ENCODE measurements at places on chromosomes 2 and 18.

DNA sequence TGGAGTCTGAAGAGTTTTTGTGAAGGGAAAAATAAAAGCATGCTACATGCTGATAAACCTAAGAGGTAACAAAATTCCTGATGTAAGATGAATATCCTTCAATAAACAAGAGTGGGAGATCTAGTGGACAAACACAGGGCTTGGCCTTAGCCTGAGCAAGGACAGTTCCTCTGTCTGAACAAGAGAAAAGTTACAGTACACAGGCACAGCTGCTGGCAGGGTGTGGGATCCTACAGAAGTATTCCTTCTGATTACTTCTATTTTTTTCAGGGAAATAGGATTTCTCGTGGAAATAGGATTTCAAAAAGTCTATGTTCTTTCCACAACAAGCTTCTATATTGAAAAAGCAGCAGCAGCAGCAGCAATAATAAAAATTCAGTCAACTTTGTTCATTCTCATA lies 54.1 kb downstream of the NBAS start:
- no peak for ATAC-seq

GRCh38 chr18:23502516-23503037 lies 734 bp upstream of the RMC1 start:
- ATAC-seq = no peak

DNA sequence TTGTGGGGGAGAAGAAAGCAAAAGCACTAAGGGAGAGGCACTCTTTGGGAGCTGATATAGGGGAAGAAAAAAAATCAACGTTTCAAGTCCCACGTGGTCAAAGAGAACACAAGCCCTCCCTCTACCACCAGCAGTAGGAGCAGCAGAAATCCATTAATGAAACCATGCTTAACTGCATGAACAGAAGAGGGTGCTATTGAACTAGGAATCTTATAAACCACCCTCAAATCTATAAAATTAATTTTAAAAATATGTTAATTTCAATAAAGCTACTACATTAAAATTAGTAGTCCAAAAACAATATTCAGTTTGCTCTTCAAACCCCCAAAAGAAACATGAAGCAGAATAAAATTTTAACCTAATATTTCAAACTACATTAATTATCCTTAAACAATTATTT lies 147.8 kb downstream of the TMEM18 start:
- no peak for ATAC-seq

GRCh38 chr18:63590373-63590772 lies 3.2 kb downstream of the SERPINB13 start:
- ATAC-seq = no peak

DNA sequence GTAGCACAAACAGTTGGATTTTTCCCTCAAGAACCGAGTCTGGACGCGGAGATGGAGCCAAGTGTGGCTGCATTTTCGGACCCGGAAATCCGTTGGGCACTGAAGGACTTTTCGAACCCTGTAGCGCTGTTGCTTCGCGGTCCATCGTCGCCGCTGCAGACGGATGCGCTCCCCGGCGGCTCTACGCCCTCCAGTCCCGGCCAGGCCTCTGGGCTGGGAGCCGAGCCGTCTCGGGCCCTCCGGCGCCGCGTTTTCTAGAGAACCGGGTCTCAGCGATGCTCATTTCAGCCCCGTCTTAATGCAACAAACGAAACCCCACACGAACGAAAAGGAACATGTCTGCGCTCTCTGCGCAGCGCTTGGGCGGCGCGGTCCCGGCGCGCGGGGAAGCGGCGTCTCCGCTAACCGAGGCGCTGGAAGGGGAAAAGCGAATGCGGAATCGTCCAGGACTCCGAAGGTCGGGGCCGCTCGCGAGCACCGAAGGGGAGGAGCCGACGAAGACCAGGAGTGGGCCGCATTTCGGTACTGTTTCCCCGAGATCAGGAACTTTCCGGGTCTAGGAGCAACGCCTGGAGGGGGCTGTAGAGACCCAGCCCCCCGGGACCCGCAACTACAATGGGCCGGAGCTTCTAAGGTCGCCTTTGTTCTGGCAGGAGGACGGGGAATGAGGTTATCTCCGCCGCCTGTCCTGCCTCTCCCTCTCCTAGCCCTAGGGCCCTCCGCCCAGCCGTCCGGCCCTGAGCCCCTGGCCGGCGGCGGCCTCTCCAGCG lies 3.2 kb downstream of the EMX1 start:
- ATAC-seq = no peak

DNA sequence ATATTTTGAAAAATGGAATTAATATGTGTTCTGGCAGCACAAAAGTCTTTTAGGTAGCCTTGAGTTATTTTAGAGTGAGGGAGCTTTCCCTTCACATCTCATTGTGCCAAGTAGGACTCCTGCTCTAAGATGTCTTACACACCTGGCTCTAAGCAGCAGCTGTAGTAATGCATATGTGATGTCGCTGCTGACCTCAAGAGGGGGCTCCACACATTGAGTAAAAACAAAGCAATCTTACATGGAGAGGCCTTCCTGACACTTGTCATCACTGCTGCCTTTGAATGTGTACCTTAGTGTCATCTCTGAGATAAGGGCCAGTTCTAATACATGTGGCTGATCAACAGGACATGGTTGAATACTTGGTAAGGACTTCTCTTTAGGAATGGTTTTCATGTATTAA lies 75.8 kb downstream of the ACTR3 start:
- peak; percentile 57 for ATAC-seq

DNA sequence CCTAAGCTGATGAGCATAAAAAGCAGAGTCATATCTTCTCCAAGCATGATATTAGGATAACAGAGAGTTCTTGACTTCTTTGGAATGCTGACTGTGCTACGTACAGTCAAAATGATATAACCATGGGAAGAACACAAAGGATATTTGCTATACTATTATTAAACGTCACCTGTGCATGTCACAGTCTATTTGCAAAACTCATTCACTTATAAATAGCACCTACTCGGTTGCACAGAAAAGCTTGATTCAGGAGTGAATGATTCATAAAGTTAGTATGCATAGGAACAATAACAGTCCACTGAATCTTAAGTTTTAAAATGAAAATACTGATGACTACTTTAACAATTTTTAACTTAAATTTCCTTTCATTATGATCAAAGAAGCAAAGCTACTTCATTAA lies 83.3 kb downstream of the SP3 start:
- ATAC-seq = no peak

GRCh38 chr2:55839182-55839819 lies 84.3 kb downstream of the EFEMP1 start:
- no peak for ATAC-seq

- no peak for ATAC-seq
Observed at GRCh38 chr2:229952256-229952835, 30.0 kb downstream of the FBXO36 start.

DNA sequence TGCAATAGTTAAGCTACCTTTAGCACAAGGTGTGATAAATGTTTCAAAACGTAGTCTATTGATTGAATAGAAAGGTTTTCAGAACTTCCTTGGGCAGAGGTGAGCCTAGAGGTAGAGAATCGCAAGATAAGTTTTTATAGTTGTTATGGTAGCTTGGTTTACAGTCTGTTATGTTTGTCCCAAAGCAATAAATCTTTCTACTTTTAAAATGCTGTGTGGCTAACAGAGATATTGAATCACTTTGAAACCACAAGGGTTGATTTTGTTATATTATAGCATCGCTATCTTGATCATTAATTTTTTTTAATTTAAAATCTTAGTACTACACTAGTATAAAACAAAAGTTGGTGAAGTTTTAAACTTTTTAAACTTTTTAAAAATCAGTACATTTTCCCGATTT lies 126.7 kb downstream of the TMEM182 start:
- ATAC-seq = no peak

DNA sequence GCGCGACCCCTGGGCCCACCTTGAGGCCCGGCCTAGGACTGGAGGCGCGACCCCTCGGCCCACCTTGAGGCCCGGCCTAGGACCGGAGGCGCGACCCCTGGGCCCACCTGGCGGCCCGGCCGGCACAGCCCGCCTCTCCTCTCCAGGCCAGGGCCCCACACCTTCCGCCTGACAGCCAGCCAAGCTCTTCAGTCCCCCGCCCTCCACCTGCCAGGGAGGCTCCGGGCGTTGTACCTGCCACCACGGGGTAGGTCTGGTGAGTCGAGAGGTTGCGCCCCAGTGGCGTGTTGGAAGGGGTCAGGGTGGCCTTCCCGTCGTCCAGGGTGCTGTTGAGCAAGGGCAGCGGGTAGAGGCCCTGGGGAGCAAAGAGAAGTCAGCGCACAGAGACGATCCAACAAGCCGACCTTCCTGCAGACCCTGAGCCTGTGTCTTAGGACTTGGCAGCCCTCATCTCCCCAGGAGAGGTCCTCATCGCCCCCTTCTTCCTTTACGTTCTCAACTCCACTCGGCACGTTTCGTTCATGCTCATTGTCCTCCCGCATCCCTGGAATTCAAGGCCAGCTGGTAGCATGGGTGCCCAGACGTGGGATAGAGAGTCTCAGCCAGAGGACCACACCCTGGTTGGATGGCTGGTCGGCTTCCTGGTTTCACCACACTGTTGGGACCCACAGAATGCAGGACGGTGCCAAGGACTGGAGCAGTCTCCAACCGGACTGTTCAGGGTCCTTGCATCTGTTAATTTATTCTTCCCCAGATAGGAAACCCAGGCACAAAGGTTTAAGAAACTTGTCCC lies 42.2 kb downstream of the PAX8 start:
- ATAC-seq = no peak

DNA sequence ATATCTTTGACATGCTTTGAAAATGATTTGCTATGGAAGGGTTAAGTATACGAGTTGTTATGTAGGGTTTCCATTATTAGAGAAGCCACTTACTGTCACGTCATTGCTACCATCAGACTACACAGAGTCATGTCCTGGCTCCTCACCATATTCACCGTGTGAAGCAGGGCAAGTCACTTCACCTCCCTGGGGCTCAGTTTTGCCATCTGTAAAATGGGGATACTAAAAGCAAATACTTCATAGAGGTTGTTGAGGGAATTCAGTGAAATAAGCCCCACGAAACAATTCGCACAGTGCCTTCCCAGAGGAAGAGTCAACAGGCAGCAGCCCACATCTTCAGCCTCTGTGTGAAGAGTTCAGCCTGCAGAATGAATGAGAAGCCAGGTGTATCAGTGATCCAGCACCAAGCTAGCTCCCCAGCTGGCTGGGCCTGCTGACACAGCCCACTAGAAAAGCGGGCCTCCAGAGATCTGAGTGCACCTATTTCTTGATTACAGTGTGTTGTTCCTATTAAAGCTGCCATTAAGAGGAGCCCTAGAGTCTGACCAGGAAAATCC lies 3.4 kb downstream of the DIPK1C start:
- ATAC-seq = no peak

GRCh38 chr18:75105551-75106254 lies 103.2 kb downstream of the PTGR3 start:
- ATAC-seq = no peak

DNA sequence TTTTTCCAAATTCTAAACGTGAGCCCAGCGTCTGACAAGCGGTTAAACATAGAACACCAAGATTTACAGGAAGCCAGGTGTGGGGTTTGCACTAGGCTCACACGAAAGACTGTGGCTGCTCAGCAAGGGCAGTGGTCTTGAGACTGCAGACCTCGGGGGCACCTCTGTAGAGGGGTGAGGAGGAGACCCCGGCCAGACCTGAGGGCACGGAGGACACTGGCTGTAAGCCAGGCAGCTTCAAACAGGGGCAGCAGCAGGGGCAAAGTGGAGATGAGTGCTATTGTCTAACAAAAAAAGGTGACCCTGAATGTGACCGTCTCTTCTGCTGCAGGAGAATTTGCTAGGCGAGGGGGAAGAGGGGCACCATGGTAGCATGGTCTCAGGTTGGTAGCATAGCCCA lies 140.3 kb downstream of the CYP26B1 start:
- no peak for ATAC-seq

DNA sequence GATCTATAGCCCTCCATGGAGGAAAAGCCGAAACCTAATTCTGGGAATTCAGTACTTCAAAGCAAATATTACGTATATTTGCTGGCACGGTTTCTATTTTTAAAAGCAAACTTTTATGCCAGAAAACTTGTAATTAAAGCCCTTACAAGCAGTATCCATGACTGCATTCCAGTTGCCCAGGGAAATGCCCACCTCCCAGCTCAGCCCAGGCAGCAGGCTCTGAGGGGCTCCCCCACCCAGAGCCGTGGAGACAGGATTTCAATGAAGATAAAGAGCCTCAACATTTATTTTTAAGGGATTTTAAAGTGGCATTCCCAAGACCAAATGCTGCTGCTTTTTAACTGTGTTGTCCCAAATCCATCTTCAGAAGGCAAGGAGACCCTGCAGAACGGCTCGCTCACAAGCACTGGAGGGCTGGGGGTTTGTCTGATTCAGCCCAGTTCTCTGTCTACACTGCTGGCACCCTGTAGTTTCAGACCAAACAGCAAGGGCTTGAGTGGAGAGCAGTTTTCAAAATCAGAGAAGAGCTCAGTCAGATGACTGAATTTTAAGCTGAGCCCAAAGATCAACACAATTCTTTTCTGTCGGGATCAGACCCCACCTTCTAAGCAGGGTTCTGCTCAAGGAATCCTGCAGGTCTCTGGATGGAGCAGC lies 105.1 kb downstream of the KCNF1 start:
- no peak for ATAC-seq

GRCh38 chr2:226794196-226794661 lies 5.4 kb downstream of the IRS1 start:
- ATAC-seq = no peak

- ATAC-seq = no peak
Observed at GRCh38 chr18:39340418-39340817, 1774.8 kb upstream of the CELF4 start.

DNA sequence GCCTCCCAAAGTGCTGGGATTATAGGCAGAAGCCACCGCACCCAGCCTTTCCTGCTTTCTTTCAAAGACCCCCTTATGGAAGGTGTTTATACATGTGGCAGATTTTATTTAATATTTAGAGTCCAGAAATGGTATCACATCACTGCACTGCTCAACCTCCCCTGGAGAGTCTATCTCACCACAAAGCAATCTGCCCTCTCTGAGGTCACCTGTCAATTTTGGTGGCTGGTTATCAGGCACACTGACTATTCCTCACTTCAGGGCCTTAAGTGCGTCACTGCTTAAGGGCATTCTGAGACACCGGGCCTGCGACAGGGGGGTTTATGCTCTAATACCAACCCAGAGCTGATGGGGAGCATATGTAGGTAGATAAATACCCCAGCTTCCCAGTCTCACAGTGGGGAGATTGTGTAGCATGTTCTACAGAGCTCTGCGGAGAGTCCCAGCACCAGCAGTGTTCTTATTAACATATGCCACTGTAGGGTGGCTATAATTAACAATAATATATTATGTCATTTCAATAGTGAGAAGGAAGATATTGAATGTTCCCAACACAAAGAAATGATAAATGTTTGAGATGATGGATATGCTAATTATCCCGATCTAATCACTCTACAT lies 42.7 kb upstream of the ZDBF2 start:
- ATAC-seq = no peak
